AG20443 (cell line): ENCODE measurements at places on chromosomes 5 and 9.

DNA sequence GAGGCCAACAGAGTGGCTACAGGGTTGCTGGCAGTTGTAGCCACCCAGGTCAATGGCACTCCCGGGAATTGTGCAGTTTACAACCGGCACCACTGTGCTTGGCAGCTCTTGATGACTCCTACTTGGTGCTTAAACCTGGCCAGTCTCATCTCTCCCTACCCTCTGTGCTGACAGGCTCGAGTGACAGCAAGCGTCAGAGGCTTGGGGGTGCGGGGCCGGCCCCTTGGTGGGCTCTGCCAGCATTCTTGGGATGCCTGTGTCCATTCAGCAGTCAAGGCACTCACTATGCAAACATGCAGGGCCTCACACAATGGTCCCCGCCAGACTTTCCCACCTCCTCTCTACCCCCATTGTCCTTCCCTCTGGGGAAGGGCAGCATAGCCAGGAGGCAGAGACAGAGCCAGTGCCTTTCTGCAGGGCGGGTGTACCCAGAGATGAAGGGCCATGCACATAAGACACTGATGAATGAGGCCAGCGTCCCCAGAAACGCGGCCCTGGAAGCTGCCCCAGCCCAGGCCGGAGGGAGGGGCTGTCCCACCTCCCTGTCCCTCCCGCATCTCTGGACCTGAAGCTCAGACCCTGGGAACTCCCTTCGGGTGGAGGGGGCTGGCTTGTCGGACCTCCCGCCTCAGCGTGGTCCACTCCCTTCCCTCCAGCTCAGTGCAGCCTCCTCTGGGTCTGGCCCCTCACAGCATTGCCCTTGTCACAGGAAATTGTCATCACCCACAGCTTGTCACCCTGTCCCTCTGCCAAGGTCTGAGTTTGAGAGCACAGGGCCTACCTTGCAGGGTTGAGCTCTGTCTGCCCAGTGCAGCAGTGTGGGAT, 26.4 kb upstream of the NOTCH1 start:
- peak; percentile 40 for DNase-seq

DNA sequence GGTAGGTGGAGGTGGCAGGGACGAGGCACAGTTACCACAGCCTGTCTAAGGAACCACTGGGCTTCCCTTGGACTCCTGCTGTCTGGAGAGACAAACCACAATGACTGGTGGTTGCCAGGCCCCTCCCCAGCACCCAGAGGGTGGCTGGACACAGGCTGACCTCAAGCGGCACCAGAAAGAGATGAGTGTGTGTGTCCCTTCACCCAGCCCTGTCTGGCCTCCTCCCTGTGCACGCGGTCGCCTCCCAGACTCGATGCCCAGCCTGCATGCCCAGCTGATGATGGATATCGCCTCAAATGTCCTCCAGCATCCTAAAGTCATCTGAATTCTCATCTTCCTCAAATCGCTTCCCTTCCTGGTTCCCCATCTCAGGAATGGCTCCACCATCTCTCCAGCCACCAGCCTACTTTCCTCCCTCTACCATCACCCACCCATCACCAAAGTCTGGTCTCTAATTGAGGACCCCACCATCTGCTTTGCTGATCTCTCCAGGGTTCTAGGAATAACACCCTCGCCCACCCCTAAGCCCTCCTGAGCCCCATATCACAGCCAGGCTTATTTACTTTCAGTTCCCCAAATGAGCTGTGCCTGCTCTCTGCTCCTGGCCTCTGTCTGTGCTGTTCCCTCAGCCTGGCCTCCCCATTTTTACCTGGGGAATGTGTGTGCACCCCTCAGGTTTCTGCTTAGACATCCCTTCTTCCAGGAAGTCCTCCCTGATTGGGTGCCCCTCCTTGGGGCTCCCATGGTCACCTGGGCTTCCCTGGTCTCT, 52.5 kb upstream of the GGTA1 start:
- DNase-seq = no peak

DNA sequence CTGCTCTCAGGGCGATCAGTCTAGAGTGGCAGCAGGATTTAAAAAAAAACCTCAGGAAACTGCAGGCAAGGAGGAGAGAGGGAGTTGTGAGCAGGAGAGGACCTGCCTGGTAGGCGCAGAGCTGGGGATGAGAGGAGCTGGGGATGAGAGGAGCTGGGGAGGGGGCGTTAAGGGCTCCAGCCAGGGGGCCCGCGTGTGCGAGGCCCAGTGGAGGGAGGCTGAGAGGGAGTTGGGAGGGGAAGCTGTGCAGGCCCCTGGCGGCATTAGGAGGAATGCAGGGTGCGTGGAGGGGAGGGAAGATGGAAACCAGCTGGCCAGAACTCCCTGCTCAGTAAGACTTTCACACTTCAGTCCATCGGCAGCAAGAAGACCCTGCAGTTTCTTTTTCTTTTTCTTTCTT, 45.2 kb upstream of the HMCN2 start:
- DNase-seq = peak; percentile 72

- peak; percentile 20 for DNase-seq
These were observed 141.5 kb downstream of the TRPM3 start for GRCh38 chr9:70979966-70980365.

GRCh38 chr5:96626956-96627355, 35.2 kb upstream of the CAST start:
- DNase-seq = peak; percentile 74

DNA sequence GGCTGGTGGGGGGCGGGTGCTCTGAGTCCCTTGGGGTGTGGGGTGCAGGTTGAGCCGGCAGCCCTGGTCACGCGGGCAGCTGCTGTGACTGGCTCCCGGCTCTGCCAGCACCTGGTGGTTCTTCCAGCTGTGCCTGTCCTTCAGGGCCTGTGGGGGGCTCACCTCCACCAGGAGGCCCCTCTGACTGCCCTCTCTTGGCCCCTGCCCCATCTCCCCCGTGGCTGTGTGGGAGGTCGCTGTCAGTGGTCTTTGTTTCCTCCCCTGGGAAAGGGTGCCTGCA, 3.3 kb downstream of the RXRA start:
- DNase-seq = no peak

DNA sequence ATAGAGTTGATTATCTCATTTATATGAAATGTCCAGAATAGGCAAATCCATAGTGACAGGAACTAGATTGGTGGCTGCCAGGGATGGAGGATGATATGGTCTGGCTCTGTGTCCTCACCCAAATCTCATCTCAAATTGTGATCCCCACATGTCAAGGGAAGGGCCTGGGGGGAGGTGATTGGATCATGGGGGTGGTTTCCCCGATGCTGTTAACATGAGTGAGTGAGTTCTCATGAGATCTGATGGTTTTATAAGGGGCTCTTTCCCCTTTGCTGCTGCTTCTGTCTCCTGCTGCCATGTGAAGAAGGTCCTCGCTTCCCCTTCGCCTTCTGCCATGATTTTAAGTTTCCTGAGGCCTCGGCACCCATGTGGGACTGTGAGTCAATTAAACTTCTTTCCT, 21.4 kb downstream of the EEIG1 start:
- no peak for DNase-seq

DNA sequence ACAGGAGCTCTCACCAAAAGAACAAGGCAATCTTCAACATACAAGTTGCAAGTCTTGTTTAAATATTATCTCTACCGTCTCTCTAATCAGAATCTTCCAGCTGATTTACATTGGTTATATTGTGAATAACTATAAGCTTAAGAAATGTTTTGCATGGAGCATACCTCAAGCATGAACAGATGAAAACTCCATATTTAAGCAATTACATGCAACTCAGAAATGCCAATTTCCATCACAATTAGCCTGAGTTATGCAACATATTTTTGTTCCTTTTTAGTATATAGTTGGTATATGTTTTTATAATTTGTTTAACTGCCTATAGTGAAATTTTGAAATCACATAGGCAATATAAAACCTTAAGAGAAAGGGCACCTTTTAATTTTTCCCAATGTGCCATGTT, 142.5 kb downstream of the DENND1A start:
- DNase-seq = no peak

DNA sequence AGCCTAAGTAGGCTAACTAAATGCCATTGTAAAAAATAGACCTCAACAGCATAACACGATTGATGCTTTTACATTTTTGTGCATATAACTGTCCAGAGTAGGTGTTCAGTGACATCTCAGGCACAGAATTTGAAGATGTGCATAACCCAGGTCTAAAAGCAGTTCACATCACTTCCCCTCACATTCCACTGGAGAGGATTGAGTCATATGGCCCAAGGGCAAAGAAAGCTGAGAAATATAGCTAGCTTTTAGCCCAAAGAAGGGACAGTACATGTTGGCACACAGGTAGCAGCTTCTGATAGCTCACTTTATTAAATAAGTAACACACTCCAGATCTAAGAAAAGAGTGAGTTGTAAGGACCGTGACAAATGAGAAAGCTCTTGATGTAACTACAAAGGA, 2259.5 kb upstream of the WWC1 start:
- DNase-seq = no peak

DNA sequence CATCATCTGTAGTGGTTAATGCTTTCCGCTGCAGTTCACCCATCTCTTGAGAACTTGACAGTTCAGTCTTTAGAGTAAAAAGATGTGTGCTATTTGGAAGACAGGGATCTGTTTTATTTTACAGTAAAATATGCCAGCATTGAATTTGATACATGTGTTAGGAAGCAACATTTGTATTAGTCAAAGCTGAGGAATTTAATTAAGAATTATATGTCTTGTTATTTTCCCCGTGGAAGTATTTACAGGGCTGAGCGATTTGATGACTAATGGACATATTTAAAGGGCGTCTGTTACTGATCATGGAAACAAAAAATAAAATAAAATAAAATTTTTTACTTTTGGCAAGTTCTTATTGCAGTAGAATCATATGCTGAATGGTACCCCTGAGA, 101.3 kb downstream of the PAM start:
- peak; percentile 53 for DNase-seq

GRCh38 chr5:22673131-22673530, 180.0 kb downstream of the CDH12 start:
- DNase-seq = no peak

- no peak for DNase-seq
These were observed 14.1 kb downstream of the FOXD1 start for GRCh38 chr5:73434461-73434860.

GRCh38 chr5:179118338-179118737, 58.2 kb downstream of the ZNF354C start:
- no peak for DNase-seq

- DNase-seq = peak; percentile 50
These were observed 5.5 kb upstream of the SET start for GRCh38 chr9:128683340-128684064.

- DNase-seq = no peak
These were observed 39.9 kb downstream of the ADAMTS6 start for GRCh38 chr5:65441800-65442199.

GRCh38 chr5:61329550-61330128, 2.4 kb upstream of the ZSWIM6 start:
- no peak for DNase-seq

DNA sequence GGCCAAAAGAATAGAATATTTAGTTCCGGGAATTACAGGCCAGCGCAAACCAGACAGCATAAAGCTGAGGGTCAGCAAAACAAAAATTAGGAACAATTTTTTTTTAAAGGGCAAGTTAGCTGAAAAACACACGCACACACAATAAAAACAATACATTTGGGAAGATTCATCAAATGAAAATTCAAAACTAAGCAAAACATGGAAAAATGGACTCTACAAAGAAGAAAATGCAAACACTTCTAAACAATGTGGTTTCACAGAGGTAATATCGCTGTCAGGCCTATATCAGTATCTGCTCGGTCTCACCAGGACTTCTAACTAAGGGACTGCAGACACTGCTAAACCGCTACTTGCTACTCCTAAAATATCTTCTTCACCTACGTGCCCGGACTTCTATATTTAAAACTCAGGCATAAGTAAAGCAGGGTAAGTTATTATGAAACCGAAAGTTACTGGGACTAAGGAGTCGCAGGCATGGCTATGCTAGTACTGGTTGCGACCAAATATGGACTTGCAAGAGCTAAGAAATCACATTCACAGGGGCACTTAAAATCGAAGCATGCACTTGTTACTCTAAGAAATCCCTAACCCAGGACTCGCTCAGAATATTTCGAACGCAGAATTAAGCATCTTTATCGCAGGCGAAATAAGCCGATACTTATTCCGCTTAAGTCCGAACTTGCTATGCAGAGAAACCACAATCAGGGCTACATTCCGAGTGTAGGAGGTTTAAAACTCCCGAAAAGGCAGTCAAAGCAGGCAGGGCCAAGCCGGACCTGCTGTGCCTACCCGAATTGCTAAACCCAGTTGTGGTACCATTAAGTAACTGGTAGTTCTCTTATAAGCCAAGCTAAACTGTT, 2.3 kb downstream of the ANXA2R start:
- no peak for DNase-seq

GRCh38 chr9:127991757-127992274, 11.0 kb upstream of the EEIG1 start:
- DNase-seq = no peak

DNA sequence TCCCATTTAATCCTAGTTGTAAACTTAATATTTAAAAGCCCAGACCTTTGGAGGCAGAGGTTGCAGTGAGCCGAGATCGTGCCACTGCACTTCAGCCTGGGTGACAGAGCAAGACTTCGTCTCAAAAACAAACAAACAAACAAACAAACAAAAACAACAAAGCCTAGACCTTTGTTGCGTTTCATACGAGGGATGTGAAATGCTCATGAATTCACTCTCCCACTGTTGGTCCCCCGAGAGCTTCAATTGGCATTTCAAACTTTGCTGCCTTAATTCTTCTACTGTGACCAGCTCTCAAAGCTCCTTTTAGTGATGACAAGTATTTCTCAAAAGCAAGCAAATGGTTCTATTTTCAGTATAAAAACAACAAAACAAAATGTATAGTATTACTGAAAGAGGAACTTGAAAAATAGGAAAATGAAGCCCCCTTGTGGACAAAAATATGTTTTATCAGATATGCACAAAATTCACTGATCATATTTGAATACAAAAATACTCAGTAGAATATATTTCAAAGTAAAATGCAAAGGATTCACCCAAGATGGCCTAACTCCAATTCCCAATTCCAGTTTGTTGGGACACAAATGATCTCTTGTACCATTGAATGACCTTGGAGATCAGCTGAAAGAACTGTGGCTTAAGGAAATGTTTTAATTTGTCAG, 140.4 kb downstream of the ESM1 start:
- DNase-seq = peak; percentile 24

- DNase-seq = no peak
These were observed 640 bp upstream of the DPM2 start for GRCh38 chr9:127938298-127938690.

DNA sequence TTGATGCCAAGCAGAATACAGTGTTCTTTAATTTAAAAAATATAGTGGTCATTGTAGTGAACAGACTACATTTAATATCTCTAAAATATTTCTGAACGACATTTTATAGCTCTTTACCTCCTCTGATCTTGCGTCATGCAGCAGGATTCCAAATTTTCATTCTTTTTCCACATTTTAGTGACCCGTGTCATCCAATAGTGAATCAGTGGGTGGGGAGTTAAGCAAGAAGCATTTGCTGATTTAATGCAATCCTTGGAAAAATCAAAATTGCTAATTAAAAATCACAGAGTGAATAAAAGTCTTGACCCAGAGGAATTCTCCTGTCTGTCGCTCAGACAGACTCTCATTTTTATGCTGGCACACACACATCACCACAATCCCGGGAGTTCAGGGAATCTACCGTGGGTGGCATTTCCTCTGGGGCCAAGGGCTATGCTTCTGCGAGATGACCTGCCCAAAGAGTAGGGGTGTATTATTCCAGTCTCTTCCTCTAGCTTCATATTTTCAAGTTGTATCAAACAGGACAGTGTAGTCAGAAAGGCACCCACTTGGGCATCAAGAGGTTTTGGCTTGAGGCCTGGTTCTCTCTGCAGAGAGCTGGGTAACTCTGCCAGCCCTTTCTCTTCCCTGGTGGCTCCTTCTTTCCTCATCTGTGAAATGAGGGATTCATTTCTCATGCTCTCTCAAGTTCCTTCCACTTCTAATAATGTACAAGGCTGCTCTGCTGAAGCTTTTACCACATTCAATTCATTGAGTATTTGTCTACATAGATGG, 24.8 kb upstream of the OTP start:
- peak; percentile 41 for DNase-seq

GRCh38 chr9:882416-882924, 41.0 kb downstream of the DMRT1 start:
- no peak for DNase-seq
